Lung (tissue), 17 donors: ENCODE measurements at places on chromosomes 7 and 10. TPM values are rescaled to one million over a fixed set of nuclear protein-coding genes. Genes with fewer than 3 reads are reported as not detected.
A peak's percentile ranks its signal among the peaks of the same experiment; 100 is the strongest.

The C10orf143 gene
- 3.0 TPM for total RNA-seq

The UCN3 gene
- total RNA-seq, result 0.28 TPM

The PON3 gene
- 19.6 TPM for total RNA-seq

The HYAL4 gene
- total RNA-seq, result 0.74 TPM

The CDHR3 gene
- 54.5 TPM for total RNA-seq

The ABCC2 gene
- total RNA-seq, result 1.3 TPM

DNA sequence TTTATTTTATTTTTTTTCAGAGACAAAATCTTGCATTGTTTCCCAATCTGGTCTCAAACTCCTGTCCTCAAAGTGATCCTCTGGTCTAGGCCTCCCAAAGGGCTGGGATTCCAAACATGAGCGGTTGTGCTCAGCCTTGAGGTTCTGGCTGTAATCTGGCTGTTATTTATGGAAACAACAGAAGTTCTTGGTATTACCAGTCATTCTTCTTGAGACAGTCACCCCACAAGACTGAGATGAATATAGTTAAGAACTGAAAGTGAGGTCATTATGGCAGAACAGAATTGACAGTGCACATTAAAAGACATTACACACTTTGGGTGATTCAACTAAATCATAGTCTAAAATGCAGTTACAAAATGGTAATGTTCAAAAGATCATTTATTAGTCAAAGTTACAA lies 719.5 kb downstream of the ZWINT start:
- H3K27ac ChIP-seq, result no peak overlapping the region
- no peak for DNase-seq
- no peaks in the 10 kb centered on the region for H3K4me1 ChIP-seq
- H3K4me3 ChIP-seq, result no peak overlapping the region
- no peaks in the 10 kb centered on the region for H3K36me3 ChIP-seq

DNA sequence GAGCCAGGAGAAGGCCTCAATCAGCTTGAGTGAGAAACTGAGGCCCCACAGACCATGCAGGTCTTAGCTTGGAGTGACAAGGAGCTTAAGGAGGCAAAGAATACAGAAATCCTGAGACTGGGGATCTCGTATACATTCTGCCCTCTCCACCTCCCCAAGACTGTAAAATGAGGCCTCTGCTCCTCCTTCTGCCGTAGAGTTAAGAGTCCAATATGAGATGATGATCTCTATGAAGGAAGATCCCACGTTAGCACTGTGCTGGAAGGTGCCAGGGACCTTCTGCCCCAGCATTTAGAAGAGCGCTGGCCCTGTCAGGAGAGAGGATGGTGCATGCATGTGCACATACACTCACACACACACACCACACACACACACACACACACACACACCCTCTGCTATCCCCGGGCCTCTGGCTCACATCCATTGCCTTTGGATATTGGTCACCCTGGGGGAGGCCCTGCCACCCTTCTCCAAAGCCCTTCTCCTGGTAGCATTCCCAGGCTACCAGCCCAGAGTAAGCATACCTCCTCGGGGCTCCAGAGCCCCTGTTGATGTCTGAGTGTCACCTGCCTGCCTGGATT lies 15.0 kb downstream of the ZCCHC24 start:
- no peak for DNase-seq
- peaks cover 38% of the 10 kb centered on the region for H3K4me1 ChIP-seq
- no peak overlapping the region for H3K4me3 ChIP-seq
- no peaks in the 10 kb centered on the region for H3K36me3 ChIP-seq
- no peaks in the 10 kb centered on the region for H3K27me3 ChIP-seq
- no peak overlapping the region for H3K27ac ChIP-seq

DNA sequence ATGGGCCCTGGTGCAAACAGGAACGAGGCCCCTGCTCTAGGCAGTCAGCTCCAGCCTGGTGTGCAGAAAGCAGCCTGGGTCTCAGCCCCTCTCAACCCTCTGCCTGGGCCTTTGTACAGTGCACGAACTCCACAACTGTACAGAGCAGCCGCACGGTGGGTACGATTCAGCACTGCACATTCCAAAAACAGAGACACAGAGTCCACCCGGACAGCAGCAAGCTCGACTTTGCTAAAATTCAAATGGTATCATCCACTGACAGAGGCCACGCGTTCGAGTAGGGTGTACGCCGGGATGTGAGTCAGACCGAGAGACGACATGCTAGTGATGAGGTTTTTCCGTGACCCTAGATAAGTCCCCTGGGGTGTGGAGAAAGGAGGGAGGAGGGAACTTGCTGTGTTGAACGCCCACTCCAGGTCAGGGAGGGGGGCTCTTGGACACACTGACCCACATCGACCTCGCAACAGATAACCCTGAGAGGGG lies 65.6 kb upstream of the PDGFA start:
- H3K4me3 ChIP-seq, result no peak overlapping the region
- no peak for DNase-seq
- H3K4me1 ChIP-seq, result no peaks in the 10 kb centered on the region
- no peaks in the 10 kb centered on the region for H3K27me3 ChIP-seq

DNA sequence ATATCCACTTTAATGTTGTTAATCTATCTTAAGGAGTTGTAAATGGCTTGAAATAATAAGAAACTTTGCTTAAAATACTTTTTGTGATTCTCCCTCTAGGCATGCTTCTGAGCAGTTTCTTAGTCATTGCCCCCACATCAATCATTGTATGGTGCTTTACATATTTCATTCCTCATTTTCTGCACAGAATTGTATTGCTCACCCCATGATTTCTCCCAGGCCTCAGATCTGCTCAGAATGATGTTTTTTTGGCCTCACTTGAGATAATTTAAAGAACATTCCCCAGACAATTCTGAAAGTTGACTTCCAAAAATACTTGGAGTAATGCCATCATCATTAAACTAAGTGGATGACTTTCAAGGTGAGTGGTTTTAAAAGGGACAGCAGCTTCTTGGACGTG lies 82.1 kb upstream of the PRPS1L1 start:
- no peaks in the 10 kb centered on the region for H3K36me3 ChIP-seq
- H3K4me3 ChIP-seq, result no peak overlapping the region
- no peak overlapping the region for H3K27ac ChIP-seq
- no peaks in the 10 kb centered on the region for H3K27me3 ChIP-seq

GRCh38 chr10:91434041-91434440 lies 23.9 kb downstream of the HECTD2 start:
- H3K4me3 ChIP-seq, result no peak overlapping the region
- peaks cover 2% of the 10 kb centered on the region for H3K36me3 ChIP-seq
- no peak for DNase-seq
- no peaks in the 10 kb centered on the region for H3K27me3 ChIP-seq
- H3K4me1 ChIP-seq, result peaks cover 4% of the 10 kb centered on the region
- no peak overlapping the region for H3K27ac ChIP-seq

- no peak for DNase-seq
- no peak overlapping the region for H3K4me3 ChIP-seq
- no peaks in the 10 kb centered on the region for H3K4me1 ChIP-seq
Measured at GRCh38 chr7:124907490-124907889, 22.1 kb downstream of the POT1 start.

- DNase-seq, result peak; percentile 72
- no peak overlapping the region for H3K27ac ChIP-seq
- H3K4me3 ChIP-seq, result no peak overlapping the region
- H3K36me3 ChIP-seq, result no peaks in the 10 kb centered on the region
- no peaks in the 10 kb centered on the region for H3K4me1 ChIP-seq
- no peaks in the 10 kb centered on the region for H3K27me3 ChIP-seq
Measured at GRCh38 chr10:112082120-112082519, 101.4 kb downstream of the GPAM start.

DNA sequence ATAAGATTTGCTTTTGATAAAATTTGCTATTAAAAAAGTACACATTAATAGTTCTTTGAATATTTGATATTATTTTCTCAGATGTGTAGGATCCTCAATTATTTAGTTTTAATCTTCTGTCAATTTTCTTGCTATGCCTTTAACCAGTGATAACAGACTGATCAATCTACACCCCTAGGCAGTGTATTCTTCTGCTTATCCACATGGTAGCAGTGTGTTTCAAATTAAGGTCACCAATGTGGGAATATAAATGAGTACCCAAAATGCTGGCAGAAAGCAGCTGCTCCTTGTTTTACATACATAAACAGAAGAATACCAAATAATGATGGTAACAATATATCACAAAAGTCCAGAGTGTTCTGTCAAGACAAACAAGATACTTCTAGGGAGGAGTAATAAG lies 87.0 kb downstream of the SKAP2 start:
- H3K36me3 ChIP-seq, result no peaks in the 10 kb centered on the region
- DNase-seq, result peak; percentile 4
- no peak overlapping the region for H3K4me3 ChIP-seq
- H3K27me3 ChIP-seq, result no peaks in the 10 kb centered on the region
- no peak overlapping the region for H3K27ac ChIP-seq
- no peaks in the 10 kb centered on the region for H3K4me1 ChIP-seq

DNA sequence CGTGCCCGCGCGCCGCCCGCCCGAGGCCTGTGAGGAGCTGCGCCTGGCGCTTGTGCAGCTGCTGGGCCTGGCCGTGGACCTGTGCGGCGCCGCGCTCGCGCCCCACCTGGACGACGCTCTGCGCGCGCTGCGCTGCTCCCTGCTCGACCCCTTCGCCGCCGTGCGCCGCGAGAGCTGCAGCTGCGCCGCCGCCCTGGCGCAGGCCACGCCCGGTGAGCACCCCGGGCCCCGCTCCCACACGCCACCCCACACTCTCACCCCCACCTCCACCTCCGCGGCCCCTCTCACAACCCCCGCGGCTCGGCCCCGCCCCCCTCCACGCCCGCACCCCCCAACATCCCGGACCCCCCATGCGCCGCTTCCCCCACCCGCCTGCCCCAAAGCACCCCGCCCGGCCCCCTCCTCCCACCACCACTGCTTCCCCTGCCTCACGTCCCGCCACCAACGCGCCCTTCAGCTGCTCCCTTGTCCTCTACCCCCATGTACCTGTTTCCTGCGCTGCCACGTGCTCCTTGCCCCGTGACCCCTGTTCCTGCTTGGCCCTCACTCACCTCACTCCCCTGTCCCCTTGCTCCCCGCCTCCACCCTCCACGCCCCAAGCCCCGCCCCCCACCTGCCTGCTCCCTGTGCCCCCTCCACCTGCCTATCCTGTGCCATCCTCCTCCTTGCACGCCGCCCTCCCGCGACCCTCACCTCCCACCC lies at the start of gene PRKAR1B:
Gene PRKAR1B, minus strand, starts transcription at position 178 of the 702 bp plus-strand sequence. CDS start 15,776 bp downstream, outside the sequence.
- DNase-seq, result no peak
- H3K27me3 ChIP-seq, result no peaks in the 10 kb centered on the region
- H3K4me1 ChIP-seq, result peaks cover 4% of the 10 kb centered on the region
- peaks cover 6% of the 10 kb centered on the region for H3K36me3 ChIP-seq
- H3K4me3 ChIP-seq, result peak within 1 kb of the TSS; percentile 70
- peak within 1 kb of the TSS; percentile 78 for H3K27ac ChIP-seq

DNA sequence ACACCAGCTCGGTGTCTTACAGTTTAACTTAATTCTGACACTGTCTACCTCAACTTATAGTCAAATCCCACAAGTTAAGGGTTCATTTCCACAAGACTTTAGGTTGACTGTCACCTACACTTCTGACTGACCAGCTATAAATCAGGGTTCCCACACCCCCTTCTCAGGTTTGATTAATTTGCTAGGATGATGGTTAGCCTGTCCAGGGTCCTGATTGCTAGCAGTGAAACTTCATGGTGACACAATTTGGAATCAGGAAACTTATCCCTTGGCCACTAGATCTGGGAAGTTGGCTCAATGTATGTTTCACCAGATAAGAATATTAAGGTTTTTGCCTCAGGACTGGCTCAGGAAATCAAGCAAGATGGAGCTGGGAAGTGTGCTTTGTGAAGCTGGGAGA lies 2.8 kb upstream of the RSU1 start:
- no peak overlapping the region for H3K4me3 ChIP-seq
- DNase-seq, result no peak
- H3K27me3 ChIP-seq, result no peaks in the 10 kb centered on the region
- H3K27ac ChIP-seq, result no peak overlapping the region
- peaks cover 10% of the 10 kb centered on the region for H3K4me1 ChIP-seq
- H3K36me3 ChIP-seq, result peaks cover 6% of the 10 kb centered on the region

DNA sequence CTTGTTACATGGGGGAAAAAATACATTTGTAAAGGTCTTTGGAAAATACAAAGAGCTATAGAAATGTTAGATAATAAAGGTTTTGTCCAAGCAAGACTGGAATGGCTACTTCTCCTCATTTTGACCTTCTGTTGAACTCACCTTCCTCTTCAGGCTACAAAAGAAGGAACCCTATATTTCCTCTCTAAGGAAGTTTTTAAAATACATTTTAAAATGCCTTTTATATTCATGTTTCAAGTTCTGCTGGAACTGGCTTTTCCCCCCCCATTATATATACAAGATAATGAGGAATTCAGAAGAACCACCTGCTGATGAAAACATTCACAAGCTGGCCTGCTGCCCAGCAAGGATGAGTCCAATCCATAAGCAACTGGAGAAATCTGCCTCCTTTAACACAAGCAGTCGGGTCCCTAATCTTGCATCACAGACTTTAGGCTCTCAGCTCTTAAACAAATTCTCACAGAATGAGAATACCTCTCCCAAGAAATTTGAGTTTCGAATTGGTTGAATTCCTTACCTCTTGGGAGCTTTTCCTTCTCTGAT lies 44.6 kb downstream of the MTERF1 start:
- H3K36me3 ChIP-seq, result no peaks in the 10 kb centered on the region
- no peak for DNase-seq
- no peak overlapping the region for H3K27ac ChIP-seq

GRCh38 chr7:117892821-117893220 lies 19.6 kb upstream of the CTTNBP2 start:
- no peaks in the 10 kb centered on the region for H3K27me3 ChIP-seq
- no peaks in the 10 kb centered on the region for H3K36me3 ChIP-seq
- H3K4me1 ChIP-seq, result no peaks in the 10 kb centered on the region
- H3K4me3 ChIP-seq, result no peak overlapping the region

DNA sequence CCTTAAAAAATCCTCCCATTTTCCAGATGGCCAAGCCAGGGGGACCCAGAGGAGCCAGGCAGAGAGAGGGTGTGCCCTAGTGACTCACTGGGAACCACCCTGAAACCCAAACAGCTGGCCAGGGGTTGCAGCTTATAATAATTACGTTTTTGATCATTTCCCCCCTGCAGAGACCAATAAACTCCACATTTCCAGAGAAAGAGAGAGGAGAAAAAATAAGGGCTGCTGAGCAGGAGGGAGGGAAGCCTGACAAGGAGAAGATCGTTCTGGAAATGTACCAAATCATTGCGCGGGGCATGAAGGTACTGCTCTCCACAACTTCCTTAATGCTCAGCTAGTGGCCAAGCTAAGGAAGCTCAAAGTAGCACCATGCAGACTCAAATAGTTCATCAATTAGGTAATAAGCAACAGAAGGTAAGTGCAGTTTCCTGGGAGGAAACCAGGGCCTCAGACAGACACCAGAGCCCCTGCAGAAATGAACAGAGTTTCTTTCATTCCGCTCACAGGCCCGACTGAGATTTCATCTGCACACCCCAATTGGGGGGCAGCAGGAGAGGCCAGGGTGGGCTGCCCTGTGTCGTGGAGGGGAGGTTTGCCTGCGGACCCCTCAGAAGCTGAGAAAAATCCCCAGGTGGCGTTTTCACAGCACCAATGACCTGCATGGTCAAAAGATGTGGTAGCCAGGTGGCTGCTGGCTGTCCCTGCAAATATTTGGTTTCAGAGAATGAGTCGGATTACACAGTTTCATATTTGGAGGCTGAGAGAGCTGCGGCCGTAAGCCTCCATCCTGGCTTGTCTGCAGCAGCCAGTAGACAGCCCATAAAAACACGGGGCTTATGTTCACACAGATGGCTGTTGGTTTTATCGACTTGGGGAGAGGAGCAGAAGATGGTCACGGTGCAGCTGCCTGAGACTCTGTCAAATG lies 153.2 kb upstream of the LYZL2 start:
- H3K27me3 ChIP-seq, result no peaks in the 10 kb centered on the region
- H3K4me1 ChIP-seq, result peaks cover 6% of the 10 kb centered on the region
- no peak for DNase-seq
- no peaks in the 10 kb centered on the region for H3K36me3 ChIP-seq
